ENCODE measurements at places on chromosomes 6 and 20.

- no peak for DNase-seq
These were observed 28.8 kb upstream of the TLDC2 start for GRCh38 chr20:36847009-36847709.

DNA sequence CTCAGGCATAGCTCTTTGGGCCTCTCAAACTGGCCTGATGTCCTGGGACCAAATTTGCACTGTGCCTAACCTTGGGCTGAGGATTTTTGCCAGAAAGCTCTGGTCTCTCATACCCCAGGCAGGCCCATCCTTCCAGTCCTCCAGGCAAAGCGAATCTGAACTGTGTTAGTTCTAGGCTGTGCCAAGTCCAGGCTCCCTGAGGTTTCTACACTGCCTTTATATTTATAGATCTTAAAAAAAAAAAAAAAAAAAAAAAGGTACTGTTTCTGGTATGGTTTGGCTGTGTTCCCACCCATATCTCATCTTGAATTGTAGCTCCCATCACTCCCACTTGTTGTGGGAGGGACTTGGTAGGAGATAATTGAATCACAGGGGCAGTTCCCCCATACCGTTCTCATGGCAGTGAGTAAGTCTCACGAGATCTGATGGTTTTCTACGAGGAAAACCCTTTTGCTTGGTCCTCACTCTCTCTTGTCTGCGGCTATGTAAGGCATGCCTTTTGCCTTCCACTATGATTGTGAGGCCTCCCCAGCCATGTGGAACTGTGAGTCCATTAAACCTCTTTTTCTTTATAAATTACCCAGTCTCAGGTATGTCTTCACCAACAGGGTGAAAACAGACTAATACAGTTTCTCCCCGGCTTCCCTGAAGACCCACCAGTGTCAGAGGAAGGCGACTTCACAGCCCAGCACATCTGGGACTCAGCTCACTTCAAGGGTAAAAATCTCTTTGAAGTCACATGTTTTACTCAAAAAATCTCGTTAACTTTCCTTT is 39.0 kb upstream of the TBXT start:
- DNase-seq = no peak

DNA sequence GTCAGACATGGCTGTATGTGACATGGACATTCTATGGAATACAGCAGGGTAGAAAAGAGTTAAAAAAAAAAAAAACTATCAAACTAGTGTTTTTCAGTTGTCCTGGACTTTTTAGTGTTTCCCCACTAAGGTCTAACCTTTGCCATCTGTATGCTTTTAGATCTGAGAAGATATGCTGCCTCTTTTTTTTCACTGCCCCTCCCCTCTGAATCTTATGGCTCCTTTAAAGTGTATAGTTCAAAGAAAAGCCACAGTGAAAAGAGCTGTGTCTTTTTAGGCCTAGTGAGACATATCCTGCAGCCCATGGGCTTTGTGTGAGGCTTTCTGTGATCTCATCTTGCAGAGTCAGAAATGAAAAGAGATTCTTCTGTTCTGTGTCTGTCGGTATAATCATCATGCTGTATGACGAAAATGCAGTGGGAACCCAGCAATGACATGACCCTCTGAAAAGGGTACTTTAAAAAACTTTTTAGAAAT is 29.3 kb downstream of the ADGRG6 start:
- no peak for DNase-seq

- DNase-seq = no peak
These were observed 163.7 kb downstream of the DLL1 start for GRCh38 chr6:170127151-170127550.

DNA sequence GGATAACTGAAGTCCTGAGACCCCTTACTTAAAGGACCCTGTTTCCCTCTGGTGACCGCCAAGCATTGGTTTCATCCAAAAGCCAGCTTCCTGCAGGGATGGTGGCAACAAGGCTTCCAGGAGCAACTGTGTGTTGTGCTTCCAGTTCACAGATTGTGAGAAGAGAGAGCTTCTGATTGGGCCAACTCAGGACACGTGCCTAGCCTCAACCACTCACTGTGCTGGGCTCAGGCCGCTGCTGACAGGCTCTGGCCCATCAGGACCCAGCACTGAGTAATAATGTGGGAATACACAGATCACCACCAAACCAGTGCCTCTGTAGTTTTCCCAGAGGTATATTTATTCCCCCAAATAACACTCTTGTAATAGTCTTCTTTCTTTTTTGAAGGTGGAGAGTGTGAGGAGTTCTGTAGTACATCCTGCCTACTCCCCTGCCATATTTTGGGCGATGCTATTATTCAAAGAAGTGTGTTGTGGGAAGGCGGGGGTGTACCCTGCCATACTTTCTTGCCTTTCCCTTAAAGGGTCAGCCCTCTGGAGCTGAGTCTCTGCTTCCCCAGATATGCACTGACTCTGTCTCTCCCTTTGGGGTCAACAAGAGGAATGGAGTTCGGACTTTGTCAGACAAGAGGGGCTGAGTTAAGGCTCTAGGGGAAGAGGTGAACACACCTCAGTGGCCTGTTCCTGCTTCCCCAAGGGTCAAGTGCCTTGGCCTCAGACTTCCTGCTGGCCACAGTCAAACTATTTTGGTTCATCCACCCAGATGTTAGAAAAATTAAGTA is 23.2 kb downstream of the PPP1R16B start:
- no peak for DNase-seq

DNA sequence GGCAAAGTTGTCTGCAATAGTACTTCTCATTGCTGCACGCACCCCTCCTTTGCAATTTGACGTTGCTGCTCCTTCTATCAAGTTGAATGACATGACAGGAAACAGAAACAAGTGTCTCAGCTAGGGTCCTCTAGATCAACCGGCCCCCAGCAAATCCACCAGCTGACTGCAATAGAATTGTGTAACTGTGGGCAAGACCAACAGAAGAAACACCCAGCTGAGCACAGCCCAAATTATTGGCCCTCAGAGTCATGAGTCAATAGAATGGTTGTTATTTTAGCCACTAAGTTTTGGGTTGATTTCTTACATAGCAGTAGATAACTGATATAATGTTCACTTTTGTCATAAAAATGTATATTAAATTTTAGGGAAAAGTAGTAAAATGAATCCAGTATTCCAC is 202.7 kb downstream of the MAFB start:
- DNase-seq = no peak

DNA sequence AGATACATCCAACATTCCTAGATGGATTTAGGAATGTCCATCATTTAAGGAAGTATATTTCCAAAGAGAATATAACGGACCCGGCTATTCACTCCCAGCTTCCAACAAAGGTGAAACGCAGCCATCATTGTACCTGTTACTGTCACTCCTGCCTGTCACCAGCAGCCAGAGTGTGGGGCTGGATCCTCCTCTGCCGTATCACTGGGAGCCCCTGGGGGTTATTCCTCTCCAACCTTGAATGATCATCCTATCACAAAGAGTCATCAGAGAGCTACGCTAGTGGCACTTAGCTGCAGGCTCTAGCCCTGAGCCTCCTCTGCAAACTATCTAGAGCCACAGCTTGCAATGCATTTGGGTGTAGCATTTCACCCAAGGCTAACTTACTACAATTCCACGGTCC is 73.6 kb upstream of the NHSL1 start:
- no peak for DNase-seq

- DNase-seq = no peak
These were observed 213.5 kb downstream of the MOXD1 start for GRCh38 chr6:132187816-132188215.

DNA sequence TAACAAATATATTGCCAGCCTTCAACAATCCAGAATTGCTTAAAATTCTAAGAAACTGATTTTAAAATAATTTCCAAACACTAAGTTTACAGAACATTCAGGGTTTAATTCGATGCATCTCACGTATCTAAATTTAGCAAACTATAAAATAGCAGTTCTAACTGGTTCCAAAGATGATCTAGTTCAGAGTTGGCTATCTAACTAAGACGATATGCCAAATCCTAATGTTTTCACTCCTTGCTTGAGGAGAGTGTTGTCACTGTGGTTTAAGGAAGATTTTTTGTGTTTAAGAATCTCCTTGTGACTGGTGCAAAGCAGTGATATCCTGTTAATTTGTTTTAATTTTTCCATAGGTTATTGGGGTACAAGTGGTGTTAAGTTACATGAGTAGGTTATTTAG is 311.5 kb upstream of the ID4 start:
- no peak for DNase-seq
